ENCODE measurements at places on chromosomes 7 and 10.
A peak's percentile ranks its signal among the peaks of the same experiment; 100 is the strongest.

DNA sequence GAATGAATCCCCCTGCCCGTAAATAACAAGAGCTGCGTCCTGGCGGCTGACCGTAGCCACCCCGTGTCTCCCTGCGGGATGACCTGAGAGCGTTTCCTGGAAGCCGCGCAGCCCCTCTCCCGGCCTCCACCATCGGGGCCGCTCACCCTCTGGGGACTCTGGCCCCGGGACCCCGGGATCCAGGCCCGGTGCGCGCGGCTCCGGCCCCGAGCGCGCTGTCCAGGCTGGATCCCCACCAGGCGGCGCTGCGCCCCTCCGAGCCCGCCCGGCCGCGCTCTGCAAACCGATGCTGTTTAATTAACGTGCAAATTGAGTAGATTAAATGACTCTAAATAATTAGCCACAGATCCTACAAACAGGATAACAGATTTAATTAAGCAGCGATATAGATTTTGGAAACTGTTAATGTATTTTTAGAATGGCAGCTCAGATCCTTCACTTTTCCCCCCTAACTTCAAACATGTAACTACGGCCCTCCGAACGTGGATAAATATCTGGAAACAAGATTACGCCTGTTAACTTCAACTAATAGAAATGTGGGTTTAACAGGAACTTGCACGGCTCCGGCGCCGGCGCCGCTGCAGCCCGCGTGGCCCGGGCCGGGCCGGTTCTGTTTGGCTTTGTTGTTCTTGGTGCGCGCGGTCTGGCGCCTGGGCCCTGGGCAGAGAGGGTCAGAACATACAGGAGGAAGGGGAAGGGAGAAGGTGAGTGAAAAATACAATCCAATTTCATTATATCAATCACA lies 7.1 kb upstream of the UNCX start:
- peak overlapping the region; percentile 68 for H3K27ac ChIP-seq
- H3K36me3 ChIP-seq: no peaks in the 10 kb centered on the region
- peaks cover 19% of the 10 kb centered on the region for H3K27me3 ChIP-seq
- H3K4me3 ChIP-seq: no peak overlapping the region

DNA sequence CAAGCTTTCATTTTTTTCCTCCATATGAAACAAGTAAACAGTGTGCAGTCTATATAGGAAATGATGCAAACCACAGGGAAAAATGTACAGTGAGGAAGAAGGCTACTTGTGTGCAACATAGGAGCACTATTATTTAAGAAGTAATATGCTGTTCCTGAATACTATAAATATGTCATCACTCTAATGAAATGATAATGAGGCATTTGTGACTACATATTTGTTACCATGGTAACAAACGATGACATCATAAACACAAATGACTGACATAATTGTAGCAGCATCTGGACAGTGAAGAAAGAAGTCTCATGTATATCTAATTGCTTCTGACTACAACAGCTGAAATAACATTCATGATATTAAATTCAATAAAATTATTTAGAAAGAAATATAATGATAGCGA lies 164.8 kb downstream of the C7orf25 start:
- no peak for DNase-seq
- H3K36me3 ChIP-seq: no peaks in the 10 kb centered on the region
- H3K4me3 ChIP-seq: no peak overlapping the region
- peaks cover 1% of the 10 kb centered on the region for H3K27me3 ChIP-seq
- no peaks in the 10 kb centered on the region for H3K4me1 ChIP-seq

DNA sequence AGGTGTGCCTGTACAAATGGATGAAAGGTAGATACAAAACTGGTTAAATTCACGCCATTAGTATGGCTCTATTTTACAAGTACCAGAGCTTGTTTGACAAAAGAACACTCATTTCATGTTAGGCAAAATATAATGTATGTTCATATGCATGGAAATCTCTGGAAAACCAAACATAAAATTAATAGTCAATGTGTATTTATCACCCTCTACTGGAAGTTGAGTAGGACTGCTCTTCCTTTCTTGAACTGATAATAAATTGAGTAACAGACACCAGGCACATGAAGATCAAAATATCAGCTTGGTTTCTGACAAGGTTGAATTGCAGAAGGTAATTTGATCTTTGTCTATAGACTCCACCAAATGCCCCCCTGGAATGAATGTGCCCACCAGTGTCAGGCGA lies 19.8 kb upstream of the AKR1B1 start:
- H3K36me3 ChIP-seq: no peaks in the 10 kb centered on the region
- no peaks in the 10 kb centered on the region for H3K4me1 ChIP-seq
- H3K4me3 ChIP-seq: no peak overlapping the region

DNA sequence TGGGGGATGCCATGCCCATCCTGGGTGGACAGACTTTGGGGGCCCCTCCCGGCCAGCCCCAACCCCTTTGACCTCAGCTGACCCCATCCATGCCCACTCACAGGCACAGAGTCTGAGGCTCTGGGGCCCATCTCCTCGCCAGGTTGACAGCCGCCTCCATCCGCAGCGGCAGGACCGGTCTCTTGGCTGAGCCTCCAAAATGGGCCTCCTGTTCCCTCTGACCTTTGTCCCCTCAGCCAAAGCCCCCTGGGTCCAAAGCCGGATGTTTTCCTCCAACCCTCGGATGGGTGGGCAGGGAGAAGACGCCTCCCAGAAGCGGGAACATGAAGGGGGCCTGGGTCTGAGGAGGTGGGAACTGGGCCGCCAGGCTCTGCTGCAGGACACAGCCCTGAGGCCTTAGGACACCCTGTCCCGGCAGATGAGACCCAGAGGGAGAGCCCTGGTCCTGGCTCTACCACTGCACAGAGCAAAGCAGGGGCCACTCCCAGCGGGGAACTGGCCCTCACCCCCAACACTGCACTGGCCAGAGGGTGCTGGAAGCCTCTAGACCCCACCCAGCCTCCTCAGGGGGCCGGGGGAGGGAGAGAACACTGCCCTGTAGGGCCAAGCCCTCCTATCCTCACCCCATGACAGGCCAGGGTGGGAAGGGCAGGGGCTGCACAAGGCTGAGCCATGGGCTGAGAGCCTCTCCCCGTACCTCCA lies 12.6 kb downstream of the PDGFA start:
- no peak overlapping the region for H3K4me3 ChIP-seq
- H3K36me3 ChIP-seq: no peaks in the 10 kb centered on the region
- no peak for DNase-seq
- no peaks in the 10 kb centered on the region for H3K27me3 ChIP-seq

GRCh38 chr10:95560278-95561176 lies 644 bp downstream of the SORBS1 start:
- peak overlapping the region; percentile 97 for H3K4me3 ChIP-seq
- no peaks in the 10 kb centered on the region for H3K36me3 ChIP-seq

DNA sequence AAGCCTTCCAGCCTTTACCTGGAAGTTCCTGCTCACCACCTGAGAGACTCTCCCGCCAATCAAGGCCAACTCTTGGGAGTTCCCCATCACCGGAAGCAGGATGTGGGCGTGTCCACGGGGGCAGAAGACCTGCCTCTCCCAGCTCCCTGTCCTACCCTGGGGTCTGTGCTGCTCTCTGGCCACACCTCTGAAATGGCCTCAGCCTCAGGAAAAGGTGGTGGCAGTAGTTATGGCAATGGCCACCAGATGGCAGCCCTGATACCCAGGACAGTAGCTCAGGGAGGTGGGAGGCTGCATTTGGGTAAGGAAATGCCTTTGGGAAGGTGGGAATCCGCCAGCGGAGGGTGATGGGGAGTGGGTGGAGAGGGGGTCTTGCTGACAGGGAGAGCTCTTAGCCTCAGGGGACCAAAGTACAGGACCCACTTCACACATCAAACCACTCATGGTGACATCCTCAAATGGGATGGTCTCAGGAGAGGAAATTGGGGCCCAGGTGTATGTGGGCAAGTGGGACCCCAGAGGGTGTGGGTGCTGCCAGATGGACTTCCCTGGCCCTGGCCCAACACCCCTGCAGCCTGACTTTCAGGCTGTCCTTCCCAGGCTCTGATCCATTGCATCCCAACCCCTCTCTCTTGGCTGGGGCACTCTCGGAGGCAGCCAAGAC lies 33.9 kb downstream of the KAZALD1 start:
- peaks cover 4% of the 10 kb centered on the region for H3K4me1 ChIP-seq
- no peak overlapping the region for H3K4me3 ChIP-seq
- no peaks in the 10 kb centered on the region for H3K36me3 ChIP-seq
- H3K27ac ChIP-seq: no peak overlapping the region

- H3K27me3 ChIP-seq: peaks cover 21% of the 10 kb centered on the region
- no peak overlapping the region for H3K27ac ChIP-seq
- H3K36me3 ChIP-seq: peaks cover 1% of the 10 kb centered on the region
- no peak for DNase-seq
- no peak overlapping the region for H3K4me3 ChIP-seq
These were observed 64.3 kb downstream of the INSIG1 start for GRCh38 chr7:155361947-155362346.

DNA sequence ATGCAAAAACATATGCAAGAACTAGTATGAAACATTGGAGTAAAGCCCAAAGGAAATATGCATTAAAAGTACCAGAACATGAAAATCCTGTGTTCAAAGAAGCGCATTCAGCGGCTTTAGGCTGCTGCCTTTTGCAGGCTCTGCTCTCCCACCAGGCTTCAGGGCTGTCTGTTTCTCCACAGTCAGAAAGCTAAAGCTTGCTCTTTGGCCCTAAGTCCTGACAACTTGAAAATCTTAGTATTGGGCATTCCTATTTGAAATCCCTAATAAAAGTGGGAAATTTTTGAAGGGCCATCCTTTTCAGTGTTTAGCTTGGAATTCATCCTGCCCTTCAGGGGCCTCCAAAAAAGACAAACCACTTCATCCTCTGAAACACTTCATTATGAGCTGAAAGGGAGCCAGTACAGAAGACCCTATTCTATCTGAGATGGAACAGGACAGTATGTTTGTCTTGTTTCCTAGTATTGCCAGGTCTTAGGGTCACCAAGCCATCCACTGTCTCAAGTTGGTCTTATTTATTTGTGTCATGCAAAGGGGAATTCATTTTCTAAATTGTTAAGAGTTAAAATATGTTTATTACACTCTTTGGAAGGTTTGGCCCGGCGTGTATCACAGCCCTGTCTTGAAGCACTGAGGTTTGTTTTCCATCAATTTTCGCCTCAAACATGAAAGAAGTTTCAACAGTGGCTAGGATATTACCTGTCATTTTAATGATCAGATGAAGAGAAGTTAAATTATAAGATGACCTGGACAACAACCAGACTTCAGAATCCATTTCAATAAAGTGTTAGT lies 326.3 kb upstream of the BMPER start:
- no peak overlapping the region for H3K4me3 ChIP-seq
- no peaks in the 10 kb centered on the region for H3K4me1 ChIP-seq
- peaks cover 17% of the 10 kb centered on the region for H3K36me3 ChIP-seq
- no peak for DNase-seq
- no peaks in the 10 kb centered on the region for H3K27me3 ChIP-seq

DNA sequence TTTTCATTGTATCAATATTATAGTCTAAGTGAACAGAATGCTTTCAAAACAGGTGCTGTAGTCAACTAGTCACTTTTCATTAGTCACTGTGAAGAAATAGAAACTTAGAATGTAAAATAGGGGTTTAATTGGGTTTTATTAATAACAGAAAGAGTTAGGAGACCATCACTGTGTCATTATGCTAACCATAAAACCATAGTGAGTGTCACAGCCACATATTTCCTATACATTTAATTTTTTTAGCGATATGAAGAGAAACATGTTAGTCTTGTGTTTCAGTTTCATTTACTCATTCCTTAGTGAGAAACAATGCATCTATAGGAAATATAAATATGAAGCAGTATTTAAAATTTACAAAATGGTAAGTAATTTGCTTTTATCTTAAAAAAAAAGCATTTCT lies 22.2 kb downstream of the SPAG6 start:
- no peaks in the 10 kb centered on the region for H3K27me3 ChIP-seq
- no peaks in the 10 kb centered on the region for H3K36me3 ChIP-seq
- no peak overlapping the region for H3K27ac ChIP-seq
- H3K4me1 ChIP-seq: peaks cover 8% of the 10 kb centered on the region
- peak overlapping the region; percentile 29 for H3K4me3 ChIP-seq
- DNase-seq: no peak

DNA sequence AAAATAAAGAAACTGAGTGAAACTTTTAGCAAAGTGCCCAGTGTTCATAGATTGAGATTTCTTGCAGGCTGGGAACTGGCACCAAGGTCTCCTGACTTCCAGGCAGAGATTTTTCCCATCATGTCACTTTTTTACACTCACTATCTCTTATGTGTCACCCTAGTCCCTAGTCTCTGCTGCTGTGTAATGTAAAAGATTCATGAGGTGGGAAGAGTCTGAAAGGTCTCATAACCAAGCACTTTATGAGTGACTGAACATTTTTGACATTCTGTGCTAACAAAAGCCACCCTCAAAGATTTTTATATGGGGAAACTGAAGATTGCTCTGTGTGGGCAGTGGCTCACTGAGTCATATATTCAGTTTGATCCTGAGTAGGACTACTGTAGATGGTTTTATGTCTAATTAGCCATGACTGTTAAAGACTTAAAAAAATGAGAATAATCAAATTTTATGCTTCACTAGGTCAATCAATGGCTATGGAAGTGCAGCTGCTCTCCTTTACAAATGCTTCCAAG lies 900.3 kb upstream of the SORCS1 start:
- H3K27ac ChIP-seq: no peak overlapping the region
- no peak for DNase-seq
- H3K36me3 ChIP-seq: no peaks in the 10 kb centered on the region

DNA sequence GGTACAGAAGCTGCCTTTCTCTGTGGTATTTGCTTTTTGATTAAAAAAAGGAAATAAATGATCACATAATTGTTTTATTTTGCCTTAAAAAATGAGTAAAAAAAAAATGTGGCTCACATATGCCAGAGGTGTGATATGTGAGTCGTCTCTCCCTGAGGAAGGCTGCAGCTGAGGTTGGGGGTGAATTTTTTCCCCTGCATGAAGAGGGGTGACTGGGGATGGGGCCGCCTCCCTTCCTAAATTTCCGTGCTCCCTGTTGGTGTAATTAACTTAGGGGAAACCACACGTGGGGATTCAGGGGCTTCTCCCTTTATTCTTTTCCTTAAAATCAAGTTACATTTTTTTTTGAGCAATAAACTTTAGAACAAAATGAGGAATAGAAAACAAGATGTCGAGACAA lies 35.4 kb downstream of the MGMT start:
- H3K4me3 ChIP-seq: no peak overlapping the region
- no peaks in the 10 kb centered on the region for H3K27me3 ChIP-seq
- no peak for DNase-seq
- H3K4me1 ChIP-seq: peaks cover 25% of the 10 kb centered on the region
- no peak overlapping the region for H3K27ac ChIP-seq

GRCh38 chr7:22821702-22822485 lies 755 bp downstream of the TOMM7 start:
- H3K36me3 ChIP-seq: peaks cover 2% of the 10 kb centered on the region
- H3K27me3 ChIP-seq: peaks cover 1% of the 10 kb centered on the region
- peak overlapping the region; percentile 99 for H3K4me3 ChIP-seq
- peaks cover 11% of the 10 kb centered on the region for H3K4me1 ChIP-seq
- DNase-seq: peak; percentile 19
- peak overlapping the region; percentile 100 for H3K27ac ChIP-seq

DNA sequence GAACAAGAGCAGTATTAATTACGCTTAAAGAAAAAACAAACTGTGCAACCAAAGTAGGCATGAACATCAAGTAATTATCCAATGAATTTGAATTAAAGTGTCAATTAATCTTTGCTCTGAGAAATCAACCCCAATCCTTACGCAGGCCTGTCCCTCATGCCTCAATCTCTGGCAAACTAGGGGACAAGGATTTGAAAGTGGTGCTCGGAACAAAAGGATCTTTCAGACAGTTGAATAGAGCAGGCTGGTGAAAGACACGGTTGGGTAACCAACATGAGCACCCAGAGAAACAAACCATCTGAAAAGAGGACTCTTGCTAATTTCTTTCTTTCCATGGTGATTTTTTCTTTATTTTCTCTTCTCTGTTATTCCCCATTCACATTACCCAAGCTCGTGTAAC lies 203.5 kb upstream of the PHF14 start:
- no peak overlapping the region for H3K4me3 ChIP-seq
- no peak for DNase-seq
- H3K27me3 ChIP-seq: peaks cover 2% of the 10 kb centered on the region
- no peaks in the 10 kb centered on the region for H3K36me3 ChIP-seq
